ENCODE measurements at places on chromosomes 7 and 10.

- DNase-seq = no peak
Observed at GRCh38 chr7:37110660-37111424, 337.8 kb downstream of the ELMO1 start.

- DNase-seq = no peak
Observed at GRCh38 chr7:155405399-155406318, 52.3 kb upstream of the EN2 start.

GRCh38 chr7:36100226-36100625 lies 52.8 kb upstream of the EEPD1 start:
- no peak for DNase-seq

DNA sequence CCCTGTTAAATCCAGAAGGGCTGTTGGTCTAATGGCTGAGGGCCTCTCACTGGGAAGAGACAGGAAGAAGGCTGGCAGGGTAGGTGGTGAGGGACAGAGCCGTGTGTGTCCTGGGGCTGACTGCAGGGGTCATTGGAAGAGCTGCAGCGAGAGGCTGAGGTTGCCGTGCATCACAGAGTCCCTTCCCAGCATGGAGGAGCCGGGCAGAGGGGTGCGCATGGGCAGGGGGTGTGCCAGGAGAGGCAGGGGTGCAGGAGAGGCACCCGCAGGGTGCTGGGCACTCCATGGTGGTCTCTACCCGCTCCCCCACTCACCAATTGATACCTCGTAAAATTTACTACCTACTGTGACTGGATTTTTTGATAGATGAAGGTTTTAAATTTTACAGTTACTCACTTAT lies 124.3 kb downstream of the ACTR3B start:
- no peak for DNase-seq

DNA sequence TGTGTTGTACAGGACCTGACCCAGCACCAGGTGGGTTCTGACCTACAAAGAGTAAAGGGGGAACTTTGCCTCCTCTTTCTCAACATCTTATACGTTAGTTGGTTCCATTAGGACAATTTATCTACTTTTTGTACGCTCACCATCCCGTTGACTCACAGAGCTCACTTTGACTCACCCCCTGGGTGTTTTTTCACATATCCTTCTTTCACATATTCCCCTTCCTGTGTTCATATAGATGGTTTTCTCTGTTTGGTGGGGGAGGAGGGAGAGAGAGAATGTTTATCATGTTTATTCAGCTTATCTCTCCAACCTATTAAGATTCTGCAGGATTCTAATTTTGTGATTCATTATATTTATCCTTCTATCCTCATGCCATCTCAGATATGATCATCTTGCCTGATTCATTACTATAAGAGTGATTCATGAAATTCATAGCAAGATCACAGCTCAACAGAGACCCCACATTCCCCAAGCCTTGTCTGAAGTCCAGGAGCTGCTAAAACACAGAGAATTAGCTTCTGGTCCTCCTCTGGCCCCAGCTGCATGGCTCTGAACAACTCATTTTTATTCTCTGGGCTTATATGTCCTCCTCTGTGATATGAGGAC lies 37.2 kb downstream of the PRSS2 start:
- DNase-seq = no peak

DNA sequence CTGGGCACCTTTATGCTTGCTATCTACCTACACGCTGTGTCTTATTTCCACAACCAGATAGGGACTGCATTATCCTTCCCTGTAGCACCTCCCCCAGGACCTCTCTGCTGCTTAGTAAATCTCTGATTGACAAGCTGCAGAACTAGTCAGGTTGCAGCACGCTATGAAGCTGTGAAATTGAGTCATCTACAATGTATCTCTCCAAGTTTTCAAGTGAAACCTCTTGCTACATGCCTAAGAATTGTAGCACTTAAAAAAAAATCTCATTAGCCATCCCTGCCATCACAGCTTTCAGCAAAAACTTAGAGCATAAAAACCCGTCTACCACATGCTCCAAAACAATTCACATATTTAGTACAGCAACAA lies 69.7 kb upstream of the FGFR2 start:
- no peak for DNase-seq

- no peak for DNase-seq
Observed at GRCh38 chr10:105806-106205, 29.4 kb upstream of the ZMYND11 start.

- DNase-seq = no peak
Observed at GRCh38 chr7:129782818-129783583, 169.8 kb downstream of the UBE2H start.

GRCh38 chr7:3103614-3104398 lies 60.1 kb upstream of the CARD11 start:
- no peak for DNase-seq

- DNase-seq = no peak
Observed at GRCh38 chr10:23754179-23754578, 315.3 kb downstream of the OTUD1 start.

DNA sequence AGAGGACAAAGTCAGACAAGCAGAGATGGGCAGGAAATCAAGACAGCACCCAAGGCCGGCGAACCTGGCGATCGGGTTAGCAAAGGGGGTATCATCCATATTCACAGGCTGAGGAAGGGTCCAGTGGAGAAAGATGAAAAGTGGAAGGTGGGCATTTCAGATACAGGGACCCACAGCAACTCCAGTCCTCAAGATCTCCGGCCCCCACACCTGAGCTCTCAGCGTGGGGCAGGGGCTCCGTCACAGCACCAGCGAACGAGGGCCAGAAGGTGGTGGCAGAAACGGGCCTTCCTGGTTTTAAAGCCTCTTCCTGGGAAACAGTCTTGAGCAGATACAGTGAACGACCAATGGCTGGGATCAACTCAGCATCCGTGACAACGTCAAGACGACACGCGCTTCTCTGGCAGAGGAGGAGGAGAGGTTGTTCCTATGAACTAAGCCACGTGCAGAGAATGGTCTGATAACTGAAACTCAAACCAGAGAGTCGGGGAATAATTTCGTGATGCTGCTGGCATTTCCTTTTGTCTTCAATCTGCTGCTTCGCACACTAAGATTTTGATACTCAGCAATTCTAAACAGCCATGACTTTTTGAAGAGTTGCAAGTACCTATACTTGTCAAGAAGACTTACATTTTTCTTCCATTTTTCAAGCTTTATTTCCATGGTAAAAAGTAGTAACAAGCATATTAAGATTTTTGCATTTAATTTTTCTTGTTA lies 219.8 kb downstream of the ZMYND11 start:
- no peak for DNase-seq

- DNase-seq = no peak
Observed at GRCh38 chr7:102991540-102992214, 78.9 kb downstream of the LRRC17 start.

- DNase-seq = no peak
Observed at GRCh38 chr7:23234569-23235296, 11.8 kb upstream of the GPNMB start.

DNA sequence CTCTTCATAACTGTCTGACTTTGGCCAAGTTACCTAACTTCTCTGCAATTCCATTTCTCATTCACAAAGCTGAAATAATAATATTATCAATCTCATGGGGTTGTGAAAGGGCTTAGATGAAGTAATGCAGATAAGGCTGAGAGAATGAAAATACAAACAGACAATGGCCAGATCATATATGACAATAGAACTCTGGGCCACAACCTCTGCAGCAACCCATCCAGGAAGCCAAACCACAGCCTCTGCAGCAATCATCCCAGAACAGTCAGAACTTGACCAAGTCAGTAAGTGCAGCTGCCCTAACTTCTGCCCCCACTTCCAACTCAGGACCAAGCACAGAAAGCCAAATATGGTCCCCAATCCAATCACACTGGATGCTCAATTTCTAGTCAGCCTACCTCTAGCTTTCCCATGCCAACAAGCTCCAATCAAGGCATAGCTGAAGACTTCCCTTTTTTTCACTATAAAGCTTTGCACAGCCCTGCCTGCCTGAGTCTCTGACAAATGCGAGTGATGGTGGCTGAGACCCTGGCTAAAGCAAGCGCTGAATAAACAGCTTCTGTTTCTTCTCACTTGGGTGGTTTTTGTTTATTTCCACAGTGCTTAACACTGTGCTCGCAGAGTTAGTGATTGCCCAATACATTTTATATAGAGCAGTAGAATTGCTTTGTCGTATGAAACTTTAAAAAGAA lies 34.8 kb upstream of the TNPO3 start:
- DNase-seq = no peak

DNA sequence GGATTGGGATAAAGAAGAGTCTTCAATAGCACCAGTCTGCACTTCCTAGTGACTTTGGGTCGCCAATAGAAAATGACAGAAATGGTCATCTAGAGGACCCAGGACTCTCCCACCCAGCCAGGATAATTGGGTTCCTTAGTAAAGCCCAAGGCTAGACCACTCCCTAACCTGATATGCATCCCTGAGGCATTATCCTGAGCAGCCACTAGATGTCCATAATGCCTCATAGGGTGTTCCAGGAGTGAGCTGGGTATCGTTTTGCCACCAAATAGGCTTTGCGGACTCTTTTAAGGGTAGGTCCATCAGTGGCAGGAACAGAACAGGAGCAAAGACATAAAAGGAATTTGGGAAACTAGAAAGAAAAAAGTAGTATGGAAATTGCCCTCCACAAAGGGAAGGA lies 4.5 kb upstream of the LRRC4 start:
- DNase-seq = no peak

GRCh38 chr7:118368958-118369357 lies 144.5 kb downstream of the ANKRD7 start:
- no peak for DNase-seq

GRCh38 chr7:151818674-151819519 lies 58.0 kb downstream of the PRKAG2 start:
- no peak for DNase-seq

- DNase-seq = no peak
Observed at GRCh38 chr7:27235387-27236311, 7.0 kb upstream of the EVX1 start.

- DNase-seq = no peak
Observed at GRCh38 chr7:116553168-116553964, 28.5 kb downstream of the CAV1 start.

GRCh38 chr7:108528183-108528712 lies 2.3 kb upstream of the PNPLA8 start:
- DNase-seq = no peak

GRCh38 chr10:76840802-76841201 lies 796.8 kb downstream of the KCNMA1 start:
- DNase-seq = no peak
